ENCODE measurements at places on chromosomes 12 and 14.
A peak's percentile ranks its signal among the peaks of the same experiment; 100 is the strongest.

DNA sequence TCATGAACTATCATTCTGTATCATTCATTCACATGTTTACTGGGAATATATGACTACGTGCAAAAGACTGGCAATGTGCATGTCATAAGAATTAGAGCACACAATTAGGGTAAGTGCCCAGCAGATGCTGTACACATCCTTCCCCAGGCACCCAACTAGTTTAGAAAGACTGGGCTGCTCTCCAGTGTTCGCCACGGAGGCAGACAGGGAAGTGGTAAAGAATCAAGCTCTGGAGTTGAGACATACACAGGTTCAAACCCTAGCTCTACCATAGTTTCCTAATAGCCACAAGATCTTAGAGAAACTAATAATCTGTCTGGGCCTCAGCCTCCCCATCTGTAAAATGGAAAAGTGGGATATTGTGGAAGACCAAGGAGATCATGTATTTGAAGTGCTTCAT lies 6.8 kb downstream of the TMCC3 start:
- DNase-seq = no peak

- DNase-seq = peak; percentile 99
Measured at GRCh38 chr14:51448831-51449670, 202.7 kb upstream of the FRMD6 start.

DNA sequence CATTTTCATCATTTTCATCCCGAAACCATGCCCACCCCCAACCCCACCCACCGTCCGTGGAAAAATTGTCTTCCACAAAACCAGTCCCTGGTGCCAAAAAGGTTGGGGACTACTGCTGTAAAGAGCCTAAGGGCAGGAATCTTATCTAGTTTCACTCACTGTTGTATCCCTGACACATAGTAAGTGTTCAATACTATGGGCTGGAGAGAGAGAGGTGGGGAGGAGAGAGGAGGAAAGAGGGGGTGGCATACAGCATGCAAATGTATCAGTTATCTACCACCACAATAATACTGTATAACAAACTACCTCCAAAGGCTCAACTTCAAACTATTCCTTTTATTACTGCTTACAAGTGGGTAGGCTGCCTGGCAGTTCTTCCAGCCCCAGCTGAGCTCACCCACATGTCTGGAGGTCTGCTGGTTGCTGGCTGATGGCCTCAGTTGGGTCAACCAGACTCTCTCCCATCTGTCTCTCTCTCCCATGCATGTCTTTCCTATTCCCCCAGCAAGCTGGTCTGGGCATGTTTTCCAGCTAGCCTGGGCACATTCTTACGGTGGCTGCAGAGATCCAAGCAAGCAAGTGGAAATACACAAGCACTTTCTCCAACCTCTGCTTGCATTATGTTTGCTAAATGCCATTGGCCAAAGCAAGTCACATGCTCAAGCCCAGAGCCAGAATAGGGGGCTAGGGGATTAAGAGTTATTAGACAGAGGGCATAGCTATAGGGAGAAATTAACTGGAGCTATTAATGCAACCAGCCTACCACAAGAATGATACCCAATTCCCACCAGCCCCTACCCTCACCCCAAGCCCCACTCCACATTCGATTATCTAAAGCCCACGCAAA lies 31.6 kb upstream of the FICD start:
- no peak for DNase-seq

GRCh38 chr12:13523536-13524307 lies 327.2 kb downstream of the EMP1 start:
- no peak for DNase-seq

GRCh38 chr12:96083020-96083719 lies 47.8 kb upstream of the LTA4H start:
- peak; percentile 20 for DNase-seq

DNA sequence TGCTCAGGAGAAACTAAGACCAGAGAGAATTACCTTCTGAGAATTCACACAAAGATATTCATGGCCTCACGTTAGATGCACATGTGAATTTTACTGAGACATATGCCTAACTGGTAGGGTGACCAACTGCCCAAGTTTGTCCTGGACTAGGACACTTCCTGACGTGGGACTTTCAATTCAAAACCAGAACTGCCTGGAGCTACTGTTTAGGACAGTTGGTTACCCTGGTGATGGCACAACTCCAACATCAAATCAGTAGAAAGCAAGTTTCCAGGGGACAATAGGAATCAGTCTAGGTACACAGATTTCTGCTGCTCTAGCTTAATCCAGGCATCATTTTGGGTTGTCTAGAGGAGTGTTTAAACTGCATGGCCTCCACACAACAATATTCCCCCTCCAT lies 178.7 kb downstream of the GXYLT1 start:
- DNase-seq = no peak

GRCh38 chr12:6691473-6691872 lies 2.3 kb upstream of the ZNF384 start:
- peak; percentile 86 for DNase-seq

DNA sequence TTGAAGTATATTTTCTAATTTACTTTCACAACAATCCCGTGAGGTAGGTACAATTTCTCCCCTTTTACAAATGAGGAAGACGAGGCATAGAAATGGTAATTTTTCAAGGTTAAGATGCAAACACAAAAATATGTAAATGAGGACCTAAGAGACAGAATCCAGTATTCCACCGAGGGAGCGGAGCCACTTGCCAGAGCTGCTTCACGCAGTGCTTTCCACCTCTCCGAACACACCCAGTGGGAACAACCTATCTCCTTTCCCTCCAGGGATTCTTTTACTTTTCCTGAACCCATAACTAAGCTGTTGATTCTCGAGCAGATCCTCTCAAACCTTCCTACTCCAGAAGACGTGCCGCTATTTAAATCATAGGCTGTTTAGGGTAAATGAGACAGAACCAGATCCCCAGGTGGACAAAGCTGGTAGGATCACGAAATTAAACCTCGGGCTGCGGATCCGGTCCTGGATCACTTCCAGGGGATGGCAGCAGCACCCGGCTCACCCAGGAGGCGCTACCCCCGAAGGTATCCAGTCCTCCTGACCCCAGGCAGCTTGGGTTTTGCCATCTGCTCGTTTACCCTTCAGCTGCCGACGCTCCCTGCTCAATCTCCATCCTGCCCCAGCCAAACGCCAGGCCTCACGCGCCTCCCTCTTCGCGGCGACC lies 1.5 kb downstream of the DDHD1 start:
- DNase-seq = peak; percentile 54

- DNase-seq = no peak
Measured at GRCh38 chr14:77955816-77956484, 156.0 kb downstream of the ADCK1 start.

DNA sequence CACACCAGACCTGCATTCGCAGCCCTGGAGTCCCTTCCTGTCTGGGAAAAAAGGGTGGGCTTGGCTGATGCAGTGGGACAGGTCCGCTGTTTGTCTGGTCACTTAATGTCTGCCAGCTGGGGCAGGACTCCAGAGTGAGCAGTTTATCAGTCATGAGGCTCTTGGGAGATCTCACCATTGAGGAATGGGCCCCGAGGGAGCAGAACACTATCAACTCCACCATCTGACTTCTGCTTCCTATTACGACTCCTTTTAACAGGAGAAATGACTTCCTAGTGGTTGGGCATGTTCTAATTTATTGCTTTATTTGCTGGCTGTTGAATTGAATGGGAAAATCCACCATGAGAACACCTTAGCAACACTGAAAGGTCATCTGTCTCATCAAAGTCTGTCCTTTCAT lies 182.5 kb upstream of the RASSF8 start:
- DNase-seq = peak; percentile 93

- no peak for DNase-seq
Measured at GRCh38 chr12:123011701-123012100, 31.2 kb downstream of the ARL6IP4 start.

GRCh38 chr12:111260732-111261131 lies 108.2 kb downstream of the PHETA1 start:
- DNase-seq = no peak

DNA sequence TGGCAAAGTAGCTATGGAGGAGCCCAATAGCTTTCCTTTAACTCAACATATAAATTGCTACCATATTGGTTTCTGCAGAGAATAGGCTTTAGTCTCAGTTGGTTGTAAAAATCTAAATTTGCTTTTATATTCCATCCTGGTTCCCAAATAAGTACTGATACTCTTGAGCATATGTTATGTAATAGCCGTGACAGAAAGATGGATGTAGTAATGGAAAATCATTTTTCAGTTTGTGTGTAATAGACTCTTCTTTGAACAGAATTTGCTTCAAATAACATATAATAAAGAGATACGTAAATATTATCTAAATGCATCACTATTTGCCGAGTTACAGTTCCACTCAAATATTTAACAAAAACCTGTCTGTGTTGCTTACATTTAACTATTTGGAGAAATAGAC lies 271.6 kb downstream of the LRFN5 start:
- DNase-seq = no peak

DNA sequence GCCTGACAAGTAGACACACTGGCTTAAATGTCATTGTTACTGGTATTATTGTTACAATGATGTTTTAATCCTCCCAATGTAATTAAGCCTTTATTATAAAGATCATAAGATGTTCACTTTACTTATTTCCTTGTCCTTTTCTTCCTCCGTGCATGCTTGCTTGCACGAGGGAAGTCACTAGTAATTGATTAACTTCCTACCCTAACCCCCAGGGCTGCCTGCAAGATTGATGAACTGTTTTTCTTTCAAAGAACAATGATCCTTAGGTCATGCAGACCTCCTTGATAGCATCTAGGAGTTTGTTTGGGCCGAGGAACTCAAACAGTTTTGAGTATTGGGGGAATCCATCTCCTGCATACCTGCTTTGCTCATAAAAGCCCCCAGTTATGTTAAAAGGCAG lies 43.0 kb downstream of the GLRX5 start:
- no peak for DNase-seq

GRCh38 chr14:42629553-42629952 lies 1022.9 kb downstream of the LRFN5 start:
- no peak for DNase-seq

DNA sequence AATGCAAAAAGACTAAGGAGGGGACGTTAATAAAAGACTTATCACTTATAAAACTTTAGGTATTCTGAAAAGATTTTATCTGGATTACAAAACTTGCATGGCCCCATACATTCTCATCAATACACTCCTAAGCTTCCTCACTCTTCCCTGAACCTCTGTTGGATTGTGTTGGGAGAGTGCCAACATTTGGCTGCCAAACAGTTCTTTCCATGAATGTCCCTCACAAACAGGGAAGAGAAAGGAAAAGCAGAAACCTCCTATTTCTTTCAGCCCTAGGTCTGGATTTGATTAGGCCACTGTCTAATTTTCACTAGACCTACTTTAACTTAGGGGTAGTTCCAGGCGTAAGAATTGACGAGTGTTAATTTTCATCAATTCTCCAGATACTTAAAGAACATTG lies 11.7 kb downstream of the PTHLH start:
- DNase-seq = no peak

Measured in EH (cell line).